ENCODE measurements at places on chromosomes 6 and 20. TPM values are rescaled to one million over a fixed set of nuclear protein-coding genes. Genes with fewer than 3 reads are reported as not detected.

DNA sequence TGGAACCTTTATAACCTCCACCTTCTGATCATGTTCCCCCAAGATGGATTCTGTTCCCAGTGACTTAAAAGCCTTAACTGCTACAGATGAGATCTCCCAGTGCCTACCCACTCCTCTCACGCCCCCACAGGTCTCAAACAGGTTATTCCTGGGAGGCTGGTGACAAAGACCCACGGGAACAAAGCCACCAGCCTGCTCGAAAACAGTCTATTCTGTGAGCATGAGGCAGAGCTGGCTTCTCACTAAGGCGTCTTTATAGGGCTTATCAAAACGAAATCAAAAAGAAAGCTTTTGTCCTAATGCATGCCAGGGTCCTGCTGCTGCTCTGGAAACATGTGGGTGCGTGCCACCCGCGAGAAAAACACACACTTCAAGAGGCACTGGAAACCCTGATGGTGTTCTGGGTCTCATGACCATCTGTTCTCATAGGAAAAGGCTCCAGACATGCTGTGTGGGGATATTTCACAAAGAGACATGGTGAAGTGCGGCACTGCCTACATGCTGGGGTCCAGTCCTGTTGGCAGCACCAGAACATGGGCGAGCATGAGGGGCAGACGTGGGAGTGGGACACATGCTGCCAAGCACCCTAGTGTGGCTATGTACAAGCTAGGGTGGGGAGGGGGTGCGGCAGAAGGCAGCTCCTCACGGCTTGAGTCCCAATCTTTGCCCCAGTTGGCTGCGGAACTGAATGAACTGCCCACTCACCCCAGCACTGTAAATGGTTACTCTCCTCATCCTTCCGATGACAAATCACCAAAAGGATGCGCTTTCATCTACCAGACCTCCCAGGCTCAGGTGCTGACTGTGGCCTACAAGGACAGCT lies 2.1 kb downstream of the FKBP1A start:
- no peak for DNase-seq

- no peak for DNase-seq
Observed at GRCh38 chr6:127497410-127497809, 21.7 kb downstream of the MTCL3 start.

GRCh38 chr6:118895859-118896258 lies 1.9 kb downstream of the ASF1A start:
- DNase-seq, result no peak

- no peak for DNase-seq
Observed at GRCh38 chr20:10131732-10132345, 86.8 kb upstream of the SNAP25 start.

GRCh38 chr20:53296451-53297153 lies 297.0 kb downstream of the ZNF217 start:
- DNase-seq, result no peak

DNA sequence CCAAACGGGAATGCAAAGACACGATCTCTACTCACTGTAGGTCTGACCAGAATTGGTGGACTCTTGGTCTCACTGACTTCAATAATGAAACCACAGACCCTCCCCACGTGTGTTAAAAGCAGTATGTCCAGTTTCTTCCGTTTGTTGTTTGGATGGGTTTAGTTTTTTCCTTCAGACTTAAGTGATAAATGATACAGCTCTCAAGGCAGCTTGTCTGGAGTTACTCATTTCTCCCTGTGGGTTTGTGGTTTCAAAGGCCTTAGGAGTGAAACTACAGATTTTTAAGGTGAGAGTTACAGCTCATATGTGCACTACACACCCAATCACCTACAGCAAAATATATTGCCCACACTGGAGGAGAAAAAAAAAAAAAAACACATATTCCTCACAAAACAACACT lies 86.7 kb upstream of the STMND1 start:
- no peak for DNase-seq

DNA sequence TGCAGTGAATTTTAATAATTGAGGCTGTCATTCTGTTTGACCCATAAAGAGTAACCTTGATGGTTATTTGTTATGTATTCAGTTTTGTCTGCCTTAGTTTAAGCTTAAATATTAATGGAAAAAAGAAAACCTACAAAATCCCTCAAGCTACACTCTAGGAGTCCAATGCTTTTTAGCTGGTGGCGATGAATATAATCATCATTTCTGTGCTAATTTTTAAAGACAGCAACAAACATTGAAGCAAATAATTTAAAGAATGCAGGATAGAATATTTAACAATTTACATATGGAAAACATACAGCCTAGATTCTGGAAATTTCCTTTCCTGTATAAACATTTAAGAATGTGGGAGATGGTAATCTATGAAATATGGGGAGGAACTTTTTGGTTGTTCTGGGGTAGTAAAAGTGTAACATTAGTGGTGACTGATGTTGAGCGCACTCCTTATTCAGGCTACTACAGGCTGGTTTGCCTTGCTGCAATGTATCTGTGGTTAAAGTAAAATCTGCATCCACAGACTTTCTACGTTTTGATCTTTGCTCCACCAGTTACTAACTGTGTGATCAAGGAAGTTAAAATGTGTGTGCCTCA lies 287.9 kb upstream of the DEFB112 start:
- DNase-seq, result no peak

- no peak for DNase-seq
Observed at GRCh38 chr6:1631251-1631650, 21.5 kb downstream of the FOXC1 start.

- no peak for DNase-seq
Observed at GRCh38 chr6:67467341-67467740, 1167.7 kb upstream of the ADGRB3 start.

GRCh38 chr6:128806261-128806660 lies 76.7 kb upstream of the LAMA2 start:
- DNase-seq, result no peak

- no peak for DNase-seq
Observed at GRCh38 chr6:143110572-143110971, 49.9 kb downstream of the AIG1 start.

DNA sequence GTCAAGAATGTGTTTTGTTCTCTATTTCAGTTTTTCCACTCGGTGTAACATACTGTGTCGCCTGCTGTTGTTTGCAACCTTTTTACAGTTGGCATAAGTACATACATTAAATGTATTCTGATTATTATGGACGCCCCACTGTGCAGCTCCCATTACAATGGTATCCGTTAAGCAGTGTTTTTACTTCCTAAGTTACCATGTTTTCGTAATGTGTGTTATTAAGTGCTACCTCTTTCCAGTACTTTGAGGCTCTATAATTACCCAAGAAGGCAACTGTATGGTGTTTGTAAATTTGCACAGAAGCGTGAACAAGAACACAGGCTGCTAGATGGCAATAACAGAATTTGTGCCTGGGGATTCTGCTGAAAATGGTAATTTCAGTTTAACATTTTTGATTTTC lies 568.0 kb upstream of the MARCKS start:
- DNase-seq, result no peak

DNA sequence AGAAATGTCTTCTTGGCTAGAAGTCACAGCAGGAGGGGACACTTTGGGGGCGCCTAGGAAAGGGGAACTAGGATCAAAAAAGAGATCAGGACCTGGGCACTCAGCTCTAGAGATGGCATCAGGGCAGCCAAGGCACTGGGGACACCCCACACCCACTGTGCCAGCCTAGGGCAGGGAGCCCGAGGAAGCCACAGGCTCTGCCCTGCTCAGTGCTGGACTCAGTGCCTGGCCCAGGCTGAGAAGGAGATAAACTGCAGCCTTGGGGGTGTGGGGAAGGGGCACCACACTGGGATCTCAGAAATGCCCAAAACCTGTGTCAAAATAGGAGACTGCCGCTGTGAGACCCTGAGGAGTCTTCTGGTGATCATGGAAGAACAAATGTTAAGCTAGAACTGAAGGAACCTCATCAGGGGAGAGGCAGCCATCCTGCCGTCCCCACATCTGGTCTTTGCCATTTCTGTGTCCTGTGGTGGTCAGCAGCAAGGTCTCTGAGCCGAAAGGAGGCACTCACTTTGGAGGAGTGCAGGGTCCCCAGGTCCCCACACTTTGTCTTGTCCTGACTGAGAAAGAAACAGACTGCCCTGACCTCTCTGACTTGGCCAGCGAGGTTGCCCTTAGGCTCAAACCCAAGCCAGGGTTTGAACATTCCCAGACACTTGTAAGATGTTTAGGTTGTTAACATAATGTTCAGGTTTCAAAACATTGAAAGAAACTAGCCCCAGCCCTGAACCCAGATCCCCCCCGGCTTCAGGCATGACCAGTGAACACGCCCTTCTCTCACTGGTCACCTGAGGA lies 2.3 kb downstream of the ARFRP1 start:
- DNase-seq, result no peak

Gene TRMT6
- total RNA-seq, result 17.9 TPM

Gene GPLD1
- 0.49 TPM for total RNA-seq

Measured in CD4-positive, alpha-beta memory T cell (primary cell).